Metanephros (tissue), 2 donors: ENCODE measurements at places on chromosomes 5 and 9. TPM values are rescaled to one million over a fixed set of nuclear protein-coding genes. Genes with fewer than 3 reads are reported as not detected.

QRFP gene
- not detected for total RNA-seq

KCNV2 gene
- not detected for total RNA-seq

SKP2 gene
- 29.9 TPM for total RNA-seq

CEL gene
- total RNA-seq = 4.4 TPM

IRX4 gene
- total RNA-seq = 0.23 TPM

FLT4 gene
- 39.1 TPM for total RNA-seq
